ENCODE measurements at places on chromosomes 6 and 20. TPM values are rescaled to one million over a fixed set of nuclear protein-coding genes. Genes with fewer than 3 reads are reported as not detected.

The TREML2 gene
- total RNA-seq = 0.10 TPM

The ANKRD66 gene
- not detected for total RNA-seq

- H3K36me3 ChIP-seq = peaks cover 5% of the 10 kb centered on the region
- H3K4me1 ChIP-seq = peaks cover 7% of the 10 kb centered on the region
- H3K4me3 ChIP-seq = peak overlapping the region; percentile 51
- no peak overlapping the region for H3K27ac ChIP-seq
- no peak for DNase-seq
Observed at GRCh38 chr20:63908008-63908682, 13.2 kb downstream of the DNAJC5 start.

The PRKN gene
- total RNA-seq = 5.1 TPM

The EPB41L1 gene
- 19.3 TPM for total RNA-seq

GRCh38 chr6:81808851-81809570 lies 56.5 kb upstream of the TENT5A start:
- H3K27ac ChIP-seq = peak overlapping the region; percentile 95
- H3K27me3 ChIP-seq = no peaks in the 10 kb centered on the region
- DNase-seq = no peak
- H3K36me3 ChIP-seq = no peaks in the 10 kb centered on the region

GRCh38 chr6:146999766-147000165 lies 204.5 kb upstream of the STXBP5 start:
- no peak overlapping the region for H3K4me3 ChIP-seq
- no peak for DNase-seq
- no peak overlapping the region for H3K27ac ChIP-seq
- H3K4me1 ChIP-seq = peaks cover 5% of the 10 kb centered on the region
- H3K36me3 ChIP-seq = no peaks in the 10 kb centered on the region
- peaks cover 1% of the 10 kb centered on the region for H3K27me3 ChIP-seq

The HLA-DQA2 gene
- not detected for total RNA-seq

The SSTR4 gene
- not detected for total RNA-seq

The LHFPL5 gene
- not detected for total RNA-seq

DNA sequence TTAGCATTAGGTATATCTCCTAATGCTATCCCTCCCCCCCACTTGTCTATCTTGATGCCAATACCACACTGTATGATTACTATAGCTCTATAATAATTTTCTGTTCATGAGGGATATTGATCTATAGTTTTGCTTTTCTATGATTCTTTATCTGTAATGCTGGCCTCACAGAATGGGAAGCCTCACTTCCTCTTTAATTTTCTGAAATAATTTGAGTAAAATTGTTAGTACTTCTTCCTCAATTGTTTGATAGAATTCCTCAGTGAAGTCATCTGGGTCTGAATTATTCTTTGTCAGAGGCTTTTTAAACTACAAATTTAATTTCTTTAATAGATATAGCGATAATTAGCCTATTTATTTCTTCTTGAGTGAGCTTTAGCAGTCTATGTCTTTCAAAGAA lies 31.2 kb downstream of the SIRPD start:
- no peak for DNase-seq
- no peak overlapping the region for H3K27ac ChIP-seq
- no peaks in the 10 kb centered on the region for H3K27me3 ChIP-seq
- no peaks in the 10 kb centered on the region for H3K4me1 ChIP-seq

DNA sequence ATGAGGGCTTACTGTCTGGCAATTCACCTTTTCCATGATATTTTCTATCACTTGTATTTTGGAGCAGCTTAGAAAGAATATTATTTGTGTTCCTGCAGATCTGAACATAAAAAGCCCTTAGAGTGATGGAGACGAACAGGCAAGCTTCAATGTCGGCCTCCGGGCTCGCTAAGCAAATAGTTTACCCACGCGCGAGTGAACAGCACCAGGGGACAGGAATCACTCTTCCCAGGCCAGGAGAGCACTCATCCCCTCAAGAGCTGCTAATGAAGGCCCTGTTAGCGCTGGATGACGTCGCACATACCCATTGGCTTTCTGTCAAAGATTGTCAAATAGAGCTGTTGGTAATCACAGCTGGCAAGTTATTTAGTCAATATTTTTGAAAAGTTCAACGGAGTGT lies 395.7 kb downstream of the ZFAND3 start:
- H3K36me3 ChIP-seq = no peaks in the 10 kb centered on the region
- peaks cover 5% of the 10 kb centered on the region for H3K27me3 ChIP-seq
- DNase-seq = no peak
- H3K4me3 ChIP-seq = no peak overlapping the region
- peaks cover 20% of the 10 kb centered on the region for H3K4me1 ChIP-seq

DNA sequence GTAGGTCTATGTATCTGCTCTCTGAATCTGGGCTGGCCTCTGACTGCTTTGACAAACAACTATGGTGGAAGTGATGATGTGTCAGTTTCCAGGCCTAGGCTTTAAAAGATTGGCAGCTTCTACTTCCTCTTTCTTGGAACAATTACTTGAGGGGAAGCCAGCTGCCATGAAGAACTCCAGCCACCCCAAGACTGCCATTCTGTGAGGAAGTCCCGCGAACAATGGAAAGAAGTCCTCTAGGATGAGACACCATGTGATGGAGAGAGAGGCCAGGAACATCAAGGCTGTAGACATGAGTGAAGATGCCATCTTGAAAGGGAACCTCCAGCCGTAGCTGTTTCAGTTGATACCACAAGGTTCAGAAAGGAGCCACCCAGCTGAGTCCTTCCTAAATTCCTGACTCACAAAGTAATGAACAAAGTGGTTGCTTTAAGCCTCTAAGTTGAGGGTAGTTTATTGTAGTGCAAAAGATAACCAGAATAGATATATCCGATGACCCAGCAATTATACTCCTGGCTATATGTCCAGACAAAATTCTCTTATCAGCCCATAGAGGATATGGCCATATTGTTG lies 15.3 kb upstream of the TCF15 start:
- no peak overlapping the region for H3K4me3 ChIP-seq
- H3K36me3 ChIP-seq = no peaks in the 10 kb centered on the region
- DNase-seq = no peak

GRCh38 chr20:13118676-13119075 lies 102.4 kb upstream of the ISM1 start:
- no peak overlapping the region for H3K27ac ChIP-seq
- no peak overlapping the region for H3K4me3 ChIP-seq
- no peaks in the 10 kb centered on the region for H3K36me3 ChIP-seq
- H3K4me1 ChIP-seq = peaks cover 16% of the 10 kb centered on the region

The COL9A3 gene
- total RNA-seq = 1.8 TPM

- no peaks in the 10 kb centered on the region for H3K4me1 ChIP-seq
- H3K27me3 ChIP-seq = no peaks in the 10 kb centered on the region
- H3K36me3 ChIP-seq = no peaks in the 10 kb centered on the region
- no peak overlapping the region for H3K27ac ChIP-seq
Observed at GRCh38 chr6:135094403-135094821, 39.8 kb upstream of the HBS1L start.

The PSORS1C1 gene
- 0.54 TPM for total RNA-seq

- peaks cover 14% of the 10 kb centered on the region for H3K4me1 ChIP-seq
- no peak overlapping the region for H3K27ac ChIP-seq
- no peaks in the 10 kb centered on the region for H3K36me3 ChIP-seq
- DNase-seq = no peak
- H3K4me3 ChIP-seq = no peak overlapping the region
Observed at GRCh38 chr6:163958646-163959045, 544.1 kb downstream of the QKI start.

- DNase-seq = no peak
- H3K4me3 ChIP-seq = no peak overlapping the region
- H3K27ac ChIP-seq = no peak overlapping the region
- H3K27me3 ChIP-seq = no peaks in the 10 kb centered on the region
Observed at GRCh38 chr20:6101346-6101745, 21.5 kb downstream of the FERMT1 start.

DNA sequence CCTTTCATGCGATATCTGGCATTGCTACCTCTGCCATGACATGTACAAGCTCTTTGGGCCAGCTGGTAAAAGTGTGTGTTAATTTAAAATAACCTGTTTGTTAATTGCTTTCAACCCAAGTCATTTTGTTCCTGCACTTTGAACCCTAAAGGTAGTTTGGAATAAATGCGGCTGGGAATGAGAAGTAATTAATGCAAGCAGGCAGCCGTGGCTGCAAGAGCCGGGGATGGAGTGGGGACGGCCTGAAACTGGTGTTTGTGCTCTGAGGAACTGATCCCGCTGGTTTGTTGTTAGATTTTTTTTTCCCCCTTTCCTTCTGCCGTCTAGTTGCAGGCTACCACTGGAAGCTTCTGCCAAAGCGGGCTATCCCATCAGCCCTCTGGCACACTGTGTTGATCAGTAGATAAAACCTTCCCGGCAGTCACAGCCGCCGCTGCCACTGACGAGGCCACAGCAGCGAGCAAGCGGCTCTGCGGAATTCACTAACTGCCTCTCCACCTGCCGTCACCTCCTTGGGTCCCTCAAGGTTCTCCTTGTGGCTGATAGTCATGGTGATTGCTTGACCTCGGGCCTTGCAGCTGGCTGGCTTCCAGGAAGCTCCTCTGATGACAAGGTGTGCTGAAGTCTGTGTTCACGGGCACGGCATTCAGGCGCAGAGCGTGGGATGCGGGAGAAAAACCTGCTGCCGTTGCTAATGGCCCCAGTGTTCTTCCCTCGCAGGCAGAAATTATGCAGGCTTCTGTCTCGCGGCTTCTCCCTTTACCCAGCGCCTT lies 315.9 kb downstream of the TFAP2A start:
- peaks cover 12% of the 10 kb centered on the region for H3K4me1 ChIP-seq
- DNase-seq = no peak
- H3K4me3 ChIP-seq = no peak overlapping the region
- H3K36me3 ChIP-seq = peaks cover 6% of the 10 kb centered on the region
- H3K27me3 ChIP-seq = peaks cover 3% of the 10 kb centered on the region

The RUNX2 gene
- 1.8 TPM for total RNA-seq

GRCh38 chr20:44219170-44219730 lies 8.7 kb upstream of the OSER1 start:
- H3K4me1 ChIP-seq = peaks cover 2% of the 10 kb centered on the region
- no peak overlapping the region for H3K27ac ChIP-seq
- H3K4me3 ChIP-seq = no peak overlapping the region
